ENCODE measurements at places on chromosomes 2 and 18.

- no peak for DNase-seq
These were observed 13.3 kb upstream of the GALNT14 start for GRCh38 chr2:31151501-31151900.

DNA sequence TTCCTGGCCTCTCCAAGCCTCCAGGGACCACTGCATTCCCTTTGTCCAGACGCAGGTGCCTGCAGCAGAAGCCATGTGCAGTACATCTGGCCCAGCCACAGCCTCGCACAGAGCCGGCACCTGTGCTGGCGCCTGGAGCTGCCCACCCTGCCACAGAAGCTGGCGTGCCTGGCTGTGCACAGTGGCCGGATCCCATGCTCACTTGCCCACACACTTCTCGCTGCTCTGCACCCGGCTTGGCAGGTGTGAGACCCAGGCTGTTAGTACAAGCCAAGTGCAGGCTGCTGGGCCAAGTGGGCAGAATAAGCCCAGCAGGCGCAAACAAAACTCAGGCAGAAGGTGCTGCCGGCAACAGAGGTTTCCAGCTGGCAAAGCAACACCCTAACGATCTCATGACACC, 124.5 kb upstream of the CCDC150 start:
- DNase-seq, result no peak

- DNase-seq, result no peak
These were observed 88.2 kb downstream of the TMEM131 start for GRCh38 chr2:97907369-97908100.

DNA sequence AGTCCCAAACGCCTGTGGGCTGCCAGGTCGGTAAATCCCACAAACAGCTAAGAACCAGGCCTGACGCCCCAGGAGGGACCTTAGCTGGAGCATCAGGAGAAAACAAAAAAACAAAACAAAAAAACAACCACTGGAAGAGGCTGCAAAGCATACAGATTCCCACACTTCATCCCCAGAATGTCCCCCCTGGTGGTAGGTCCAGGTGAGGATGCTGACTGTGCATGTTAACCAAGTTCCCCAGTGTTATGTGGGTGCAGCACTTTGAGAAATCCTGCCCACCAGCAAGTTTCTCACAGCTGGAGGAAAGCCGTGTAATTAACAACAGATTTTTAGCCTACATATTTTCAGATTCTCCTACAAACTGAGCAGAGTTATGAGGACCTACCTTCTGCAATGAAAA, 15.1 kb downstream of the ST3GAL5 start:
- no peak for DNase-seq
